Muscle of back (tissue), 13 donors: ENCODE measurements at places on chromosomes 2 and 18. TPM values are rescaled to one million over a fixed set of nuclear protein-coding genes. Genes with fewer than 3 reads are reported as not detected.

Gene RESP18
- not detected for polyA plus RNA-seq

Gene MOB4
- 50.7 TPM for polyA plus RNA-seq

Gene PSMD14
- 40.8 TPM for polyA plus RNA-seq

Gene CD302
- polyA plus RNA-seq = 19.0 TPM

Gene GALNT1
- 82.9 TPM for polyA plus RNA-seq
